ENCODE measurements at places on chromosomes 5 and 9. TPM values are rescaled to one million over a fixed set of nuclear protein-coding genes. Genes with fewer than 3 reads are reported as not detected.
A peak's percentile ranks its signal among the peaks of the same experiment; 100 is the strongest.

DNA sequence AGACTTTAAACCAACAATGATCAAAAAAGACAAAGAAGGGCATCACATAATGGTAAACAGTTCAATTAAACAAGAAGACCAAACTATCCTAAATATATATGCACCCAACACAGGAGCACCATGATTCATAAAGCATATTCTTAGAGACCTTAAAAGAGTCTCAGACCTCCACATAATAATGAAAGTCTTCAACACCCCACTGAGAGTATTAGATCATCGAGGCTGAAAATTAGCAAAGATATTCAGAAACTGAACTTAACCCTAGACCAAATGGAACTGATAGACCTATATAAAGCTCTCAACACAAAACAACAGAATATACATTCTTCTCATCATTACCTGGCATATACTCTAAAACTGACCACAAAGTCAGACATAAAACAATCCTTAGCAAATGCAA lies 11.7 kb upstream of the SPINK14 start:
- no peak for DNase-seq
- no peaks in the 10 kb centered on the region for H3K27me3 ChIP-seq
- no peak overlapping the region for H3K4me3 ChIP-seq
- H3K4me1 ChIP-seq, result no peaks in the 10 kb centered on the region

- no peak for DNase-seq
- no peak overlapping the region for H3K27ac ChIP-seq
- H3K36me3 ChIP-seq, result no peaks in the 10 kb centered on the region
- peaks cover 19% of the 10 kb centered on the region for H3K4me1 ChIP-seq
- H3K4me3 ChIP-seq, result no peak overlapping the region
- no peaks in the 10 kb centered on the region for H3K27me3 ChIP-seq
These were observed 542.4 kb downstream of the RAB3C start for GRCh38 chr5:59125011-59125961.

DNA sequence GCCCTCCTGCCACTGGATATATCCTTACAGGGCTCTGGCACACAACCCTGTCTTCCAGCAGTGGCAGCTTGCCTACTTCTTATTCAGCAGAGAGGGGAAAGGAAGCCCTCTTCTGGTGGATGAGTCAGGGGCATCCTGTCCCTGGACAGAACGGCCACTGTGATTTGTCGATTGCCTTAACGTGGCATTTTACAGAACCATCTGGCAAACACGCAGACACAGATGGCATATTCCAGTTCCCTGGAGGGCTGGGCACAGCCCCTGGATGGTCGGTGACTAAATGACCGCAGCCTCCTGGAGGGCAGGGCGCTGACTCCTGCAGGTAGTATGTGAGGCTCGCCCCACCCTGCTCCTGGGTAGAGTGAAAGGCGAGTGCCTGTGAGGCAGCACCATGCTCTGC lies 62.1 kb downstream of the DCP2 start:
- H3K4me1 ChIP-seq, result peaks cover 27% of the 10 kb centered on the region
- no peaks in the 10 kb centered on the region for H3K27me3 ChIP-seq
- no peaks in the 10 kb centered on the region for H3K36me3 ChIP-seq
- H3K27ac ChIP-seq, result no peak overlapping the region
- DNase-seq, result peak; percentile 68

- no peak overlapping the region for H3K27ac ChIP-seq
- H3K4me3 ChIP-seq, result no peak overlapping the region
- no peaks in the 10 kb centered on the region for H3K27me3 ChIP-seq
- peaks cover 16% of the 10 kb centered on the region for H3K4me1 ChIP-seq
These were observed 46.9 kb downstream of the FNIP1 start for GRCh38 chr5:131749723-131750470.

DNA sequence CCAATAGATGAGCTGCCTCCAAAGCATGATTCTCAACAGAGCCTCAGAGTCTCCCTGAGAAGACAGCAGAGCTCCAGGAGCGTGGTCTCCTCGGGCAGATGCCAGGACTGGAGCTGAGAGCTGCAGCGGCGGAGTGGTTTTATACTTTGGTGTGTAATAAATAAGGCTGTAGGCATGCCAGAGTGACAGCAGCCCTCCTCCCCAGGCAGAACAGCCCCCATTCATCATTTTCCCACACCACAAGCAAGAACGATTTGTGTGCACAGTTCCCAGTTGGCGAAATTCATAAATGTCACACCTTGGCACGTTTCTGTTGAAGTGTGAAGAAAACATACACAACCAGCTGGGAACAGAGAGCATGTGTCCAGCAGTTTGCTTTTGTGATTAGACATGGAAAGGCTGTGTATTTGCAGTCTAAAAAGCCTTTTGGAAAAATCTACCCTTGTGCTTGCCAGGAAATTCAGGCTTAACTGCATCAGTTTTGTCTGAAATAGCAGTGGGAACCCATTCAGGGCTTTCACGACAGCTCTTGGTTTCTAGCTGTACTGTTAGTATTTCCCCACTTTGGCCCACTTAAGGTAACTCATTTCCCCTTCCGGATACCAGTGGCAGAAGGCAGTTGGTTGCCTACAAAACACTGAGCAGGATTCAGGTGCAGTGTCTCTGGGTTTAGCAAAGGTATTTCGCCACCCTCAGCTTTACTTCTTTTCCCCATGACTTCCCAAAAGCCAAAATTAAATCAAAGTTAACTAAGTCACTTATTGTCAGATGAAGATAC lies at the start of gene C1QTNF3:
Gene C1QTNF3, minus strand, starts transcription at position 115 of the 778 bp plus-strand sequence. Its CDS starts 88 bp downstream, at position 27.
- peaks cover 16% of the 10 kb centered on the region for H3K4me1 ChIP-seq
- no peak within 1 kb of the TSS for H3K27ac ChIP-seq
- H3K4me3 ChIP-seq, result no peak within 1 kb of the TSS
- peak; percentile 57 for DNase-seq

DNA sequence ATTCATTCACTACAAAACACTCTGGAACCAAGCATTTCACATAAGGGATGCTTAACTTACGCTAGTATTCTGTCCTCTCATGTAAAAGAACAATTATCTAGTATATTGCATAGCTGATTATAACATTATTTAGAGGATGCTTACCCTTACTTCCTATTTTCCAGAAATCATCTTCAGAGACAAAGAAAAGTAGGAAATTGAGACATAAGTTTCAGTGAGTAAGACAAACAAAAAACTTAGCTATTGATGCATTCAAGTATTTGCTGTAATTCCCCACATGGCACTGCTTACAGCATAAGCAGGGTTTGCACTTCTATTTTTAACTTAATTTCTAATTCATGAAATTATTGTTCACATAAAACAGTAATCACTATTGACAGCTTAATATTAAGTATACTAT lies 104.8 kb upstream of the SREK1 start:
- peaks cover 39% of the 10 kb centered on the region for H3K36me3 ChIP-seq
- no peak for DNase-seq
- no peak overlapping the region for H3K4me3 ChIP-seq

DNA sequence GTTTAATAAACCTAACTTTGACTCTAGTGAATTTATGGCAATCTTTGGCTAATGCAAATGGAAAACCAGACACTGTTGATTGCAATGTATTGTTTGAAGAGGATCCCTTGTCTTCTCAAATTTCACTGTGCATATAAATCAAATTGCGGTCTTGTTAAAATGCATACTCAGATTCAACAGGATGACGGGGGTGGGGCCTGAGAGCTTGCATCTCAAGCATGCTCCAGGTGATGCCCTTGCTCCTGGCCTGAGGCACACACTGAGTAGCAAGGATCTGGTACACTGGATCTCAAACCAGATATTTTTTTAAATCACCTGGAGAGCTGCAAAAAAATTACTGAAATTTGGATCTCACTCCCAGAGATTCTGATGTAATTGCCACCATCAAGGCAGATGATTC lies 463.7 kb downstream of the DNAH5 start:
- H3K36me3 ChIP-seq, result no peaks in the 10 kb centered on the region
- no peaks in the 10 kb centered on the region for H3K27me3 ChIP-seq
- peaks cover 13% of the 10 kb centered on the region for H3K4me1 ChIP-seq
- no peak overlapping the region for H3K4me3 ChIP-seq
- no peak overlapping the region for H3K27ac ChIP-seq

- H3K4me1 ChIP-seq, result no peaks in the 10 kb centered on the region
- no peak overlapping the region for H3K4me3 ChIP-seq
- peak; percentile 22 for DNase-seq
- H3K27ac ChIP-seq, result no peak overlapping the region
- H3K27me3 ChIP-seq, result no peaks in the 10 kb centered on the region
These were observed 478.6 kb upstream of the C9orf72 start for GRCh38 chr9:28051559-28052503.

DNA sequence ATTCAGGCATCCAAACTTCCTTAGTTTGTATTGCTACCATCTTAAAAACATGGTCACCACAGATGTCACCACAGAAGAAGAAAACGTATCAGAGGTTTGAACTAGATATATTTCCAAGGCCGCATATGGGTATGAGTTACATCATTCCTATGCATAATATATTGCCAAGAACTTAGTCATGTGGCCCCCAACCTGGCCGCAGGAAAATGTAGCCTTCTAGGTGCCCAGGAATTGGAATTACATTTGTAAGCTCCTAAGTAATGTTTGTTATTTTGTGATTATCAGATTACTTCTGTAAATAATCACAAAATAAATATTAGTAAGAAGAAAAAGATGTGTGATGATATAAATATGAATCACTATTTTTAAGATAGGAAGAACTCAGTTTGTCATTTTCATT lies 351.4 kb downstream of the ISL1 start:
- no peak for DNase-seq
- H3K4me1 ChIP-seq, result no peaks in the 10 kb centered on the region
- H3K27ac ChIP-seq, result no peak overlapping the region
- H3K4me3 ChIP-seq, result no peak overlapping the region
- no peaks in the 10 kb centered on the region for H3K27me3 ChIP-seq
- H3K36me3 ChIP-seq, result no peaks in the 10 kb centered on the region

DNA sequence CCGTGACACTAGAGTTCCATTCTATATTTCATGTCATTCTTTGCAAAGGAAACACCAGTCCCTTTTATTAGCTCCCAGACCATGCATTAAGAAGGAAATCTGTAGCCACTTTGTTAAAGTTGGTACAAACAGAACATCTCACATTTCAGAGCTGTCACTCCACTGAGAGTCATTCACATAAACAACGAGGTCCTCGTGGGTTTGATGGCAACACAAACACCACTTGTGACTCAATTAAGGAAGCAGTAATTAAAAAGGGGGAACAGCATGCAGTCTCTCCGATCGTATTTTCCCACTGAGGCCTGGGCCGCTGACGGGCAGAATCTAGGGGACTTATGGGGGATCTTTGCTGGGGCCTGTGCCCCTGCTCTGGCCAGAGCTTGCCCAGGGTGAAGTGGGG lies 94.2 kb upstream of the ZNF618 start:
- no peak overlapping the region for H3K27ac ChIP-seq
- no peaks in the 10 kb centered on the region for H3K4me1 ChIP-seq
- H3K36me3 ChIP-seq, result no peaks in the 10 kb centered on the region
- H3K27me3 ChIP-seq, result peaks cover 8% of the 10 kb centered on the region
- H3K4me3 ChIP-seq, result no peak overlapping the region

SH3PXD2B gene
- 70.4 TPM for total RNA-seq

NEK6 gene
- 55.7 TPM for total RNA-seq

LMBRD2 gene
- total RNA-seq, result 9.0 TPM

PTTG1 gene
- 12.7 TPM for total RNA-seq

All from astrocyte (in vitro differentiated cells and primary cell).